Metanephros (tissue), 2 donors: ENCODE measurements at places on chromosomes 2 and 18. TPM values are rescaled to one million over a fixed set of nuclear protein-coding genes. Genes with fewer than 3 reads are reported as not detected.

The FOXI3 gene
- total RNA-seq: 0.06 TPM

The CDC42EP3 gene
- 37.9 TPM for total RNA-seq

The MYOM1 gene
- total RNA-seq: 92.8 TPM

The TTC21B gene
- total RNA-seq: 73.9 TPM

The EVA1A gene
- 34.6 TPM for total RNA-seq

The ALKAL2 gene
- 2.7 TPM for total RNA-seq

The RASGRP3 gene
- 36.8 TPM for total RNA-seq

The GPAT2 gene
- total RNA-seq: 2.0 TPM

The PSMA8 gene
- not detected for total RNA-seq

The BCL11A gene
- total RNA-seq: 11.0 TPM

The FRZB gene
- total RNA-seq: 7.8 TPM

The HOXD12 gene
- total RNA-seq: 0.23 TPM

The HMSD gene
- 0.18 TPM for total RNA-seq

The AKAIN1 gene
- total RNA-seq: not detected

The UGT1A10 gene
- total RNA-seq: not detected

The KCNG2 gene
- 1.4 TPM for total RNA-seq

The AQP12A gene
- total RNA-seq: not detected

The PLCL1 gene
- 23.7 TPM for total RNA-seq

The ATOH8 gene
- 24.5 TPM for total RNA-seq

The MBP gene
- total RNA-seq: 26.3 TPM

The D2HGDH gene
- total RNA-seq: 39.3 TPM
